ENCODE measurements at places on chromosomes 1 and 21.

- DNase-seq, result no peak
Observed at GRCh38 chr1:153921803-153922075, 1.0 kb downstream of the GATAD2B start.

- no peak for DNase-seq
Observed at GRCh38 chr1:49213301-49213700, 436.6 kb upstream of the BEND5 start.

- DNase-seq, result no peak
Observed at GRCh38 chr1:58363585-58363984, 182.9 kb downstream of the OMA1 start.

- no peak for DNase-seq
Observed at GRCh38 chr1:202664083-202664482, 46.2 kb downstream of the SYT2 start.

DNA sequence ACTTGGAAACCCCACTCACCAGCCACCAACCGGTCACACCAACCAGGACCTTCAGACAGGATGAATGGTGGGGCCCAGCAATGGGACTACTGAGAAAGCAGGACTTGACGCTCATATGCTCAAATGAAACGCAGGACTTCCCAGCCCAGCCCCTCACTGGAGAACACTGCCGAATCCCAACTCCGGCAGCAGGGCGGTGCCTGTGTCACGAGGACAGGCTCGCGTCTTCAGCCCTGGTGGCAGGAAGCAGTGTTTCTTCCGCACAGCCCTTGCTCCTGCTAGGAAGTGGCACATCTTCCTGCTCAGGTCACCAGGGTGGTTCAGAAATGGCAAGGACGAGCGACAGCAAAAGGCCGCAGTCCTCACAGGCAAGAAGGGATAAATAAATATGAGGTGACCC is 38.9 kb downstream of the CD58 start:
- no peak for DNase-seq

Measured in HTR-8/SVneo (cell line).